CD4-positive, alpha-beta T cell treated with Interleukin-15 for 1 hour (primary cell): ENCODE measurements at places on chromosomes 4 and X.

DNA sequence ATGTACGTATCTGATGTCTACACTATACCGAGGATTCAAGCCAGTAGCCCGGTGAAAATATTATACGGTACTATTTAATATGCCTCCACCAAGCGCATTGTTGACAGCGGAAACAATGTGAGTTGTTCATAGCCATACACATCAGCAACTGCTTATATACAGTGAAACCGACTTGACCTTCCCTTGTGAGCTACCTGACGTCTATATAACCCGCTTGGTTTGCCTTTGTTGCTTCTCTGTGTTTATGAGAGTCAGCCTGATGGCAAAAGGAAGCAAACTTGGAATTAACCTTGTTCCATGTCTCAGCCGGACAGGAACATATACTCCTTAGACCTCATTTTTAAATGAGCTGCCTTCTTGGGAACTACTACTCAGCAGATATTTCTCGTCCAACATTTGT is 211.8 kb downstream of the DCTD start:
- DNase-seq: no peak

- no peak for DNase-seq
These were observed 3.7 kb downstream of the PPEF2 start for GRCh38 chr4:75898536-75898935.

DNA sequence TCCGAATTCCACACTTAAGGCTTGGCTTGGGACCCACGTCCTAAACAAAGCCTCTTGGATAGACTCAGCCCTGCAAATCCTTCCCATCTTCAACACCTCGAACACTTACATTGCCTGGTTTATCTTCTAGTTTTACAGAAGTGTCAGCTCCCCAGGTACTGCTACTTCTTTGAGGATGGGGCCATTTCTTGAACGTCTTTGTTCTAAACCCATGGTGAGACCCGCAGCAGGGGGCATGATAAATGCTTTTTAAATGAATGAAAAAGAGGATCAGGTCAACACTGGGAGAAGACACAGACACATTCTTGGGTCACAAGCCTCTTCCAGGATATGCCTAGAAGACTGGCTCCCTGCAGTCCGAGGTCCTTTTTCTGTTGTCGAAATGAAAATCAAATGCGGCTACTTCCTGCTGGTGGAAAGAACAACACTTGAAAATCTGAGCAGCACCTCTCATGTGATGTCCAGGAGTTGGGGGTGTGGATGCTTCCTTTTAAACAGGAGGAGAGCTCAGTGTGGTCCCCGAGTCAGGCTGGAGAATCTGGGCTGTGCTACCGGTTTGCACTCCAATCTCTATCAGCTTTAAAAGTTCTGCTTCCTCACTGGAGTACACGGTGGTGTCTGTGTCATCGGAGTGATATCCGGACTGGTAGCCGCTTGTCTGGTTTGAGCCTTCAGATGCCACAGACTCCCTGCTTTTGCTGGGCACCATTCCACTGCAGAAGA is 45.8 kb downstream of the KDR start:
- DNase-seq: no peak

- no peak for DNase-seq
These were observed 410.7 kb downstream of the CENPC start for GRCh38 chr4:67134616-67135015.

DNA sequence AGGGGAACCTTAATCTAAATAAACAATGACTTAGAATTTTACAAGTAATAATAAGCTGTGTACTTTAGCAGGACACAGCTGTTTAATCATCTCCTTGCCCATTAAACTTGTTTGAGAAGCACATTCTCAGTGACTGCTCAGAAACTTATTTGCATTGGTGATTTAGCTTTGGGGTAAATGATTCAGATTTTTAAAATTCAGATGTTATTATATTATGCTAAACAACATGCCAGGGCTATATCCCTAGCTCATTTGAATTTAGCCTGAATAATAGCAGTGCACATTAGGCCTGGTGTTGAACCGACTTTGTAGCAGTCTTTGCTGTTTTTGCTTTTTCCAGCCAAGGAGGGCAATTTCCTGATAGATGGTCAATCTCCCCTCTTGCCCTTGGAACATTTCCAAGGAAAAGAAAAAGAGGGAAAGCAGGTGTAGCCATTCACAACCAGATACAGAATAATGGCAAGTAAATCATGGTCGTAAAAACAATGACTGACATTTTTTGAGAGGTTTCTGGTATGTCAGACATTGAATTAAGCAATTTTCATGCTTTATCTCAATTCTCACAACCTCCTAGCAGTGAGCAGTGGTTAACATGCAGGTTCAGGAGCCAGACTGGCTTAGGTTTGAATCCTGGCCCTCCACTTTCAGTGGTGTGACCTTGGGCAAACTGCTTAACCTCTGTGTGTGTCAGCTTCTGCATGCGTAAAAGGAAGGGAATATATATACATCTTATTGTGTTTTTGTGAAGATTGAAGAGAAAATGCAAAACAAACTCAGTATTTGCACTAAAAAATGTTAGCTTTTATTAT is 16.8 kb downstream of the ARHGEF38 start:
- DNase-seq: no peak

- no peak for DNase-seq
These were observed 73.1 kb upstream of the SORBS2 start for GRCh38 chr4:185885075-185885474.

DNA sequence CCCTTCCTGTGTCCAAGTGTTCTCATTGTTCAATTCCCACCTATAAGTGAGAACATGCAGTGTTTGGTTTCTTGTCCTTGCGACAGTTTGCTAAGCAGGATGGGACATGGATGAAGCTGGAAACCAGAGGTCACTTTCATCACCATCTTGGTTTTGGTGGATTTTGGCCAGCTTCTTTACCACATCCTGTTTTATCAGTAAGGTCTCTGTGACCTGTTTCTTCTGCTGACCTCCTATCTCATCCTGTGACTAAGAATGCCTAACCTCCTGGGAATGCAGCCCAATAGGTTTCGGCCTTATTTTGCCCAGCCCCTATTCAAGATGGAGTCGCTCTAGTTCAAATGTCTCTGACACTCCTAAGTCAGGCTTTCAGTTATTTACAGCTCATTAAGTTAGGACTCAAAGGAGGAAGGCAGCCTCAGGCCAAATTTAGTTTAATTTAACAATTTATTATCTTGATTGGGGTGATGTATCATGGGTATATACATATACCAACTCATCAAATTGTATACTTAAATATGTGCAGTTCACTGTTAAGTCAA is 169.9 kb upstream of the NDP start:
- no peak for DNase-seq
